Activated CD4-positive, alpha-beta T cell treated with anti-CD3 and anti-CD28 coated beads for 36 hours (primary cell): ENCODE measurements at places on chromosomes 11 and 22. TPM values are rescaled to one million over a fixed set of nuclear protein-coding genes. Genes with fewer than 3 reads are reported as not detected.

- H3K36me3 ChIP-seq, result no peaks in the 10 kb centered on the region
- no peaks in the 10 kb centered on the region for H3K27me3 ChIP-seq
- no peak overlapping the region for H3K4me3 ChIP-seq
- no peak for DNase-seq
- H3K4me1 ChIP-seq, result peaks cover 24% of the 10 kb centered on the region
These were observed 102.1 kb upstream of the IGLL5 start for GRCh38 chr22:22785316-22786065.

DNA sequence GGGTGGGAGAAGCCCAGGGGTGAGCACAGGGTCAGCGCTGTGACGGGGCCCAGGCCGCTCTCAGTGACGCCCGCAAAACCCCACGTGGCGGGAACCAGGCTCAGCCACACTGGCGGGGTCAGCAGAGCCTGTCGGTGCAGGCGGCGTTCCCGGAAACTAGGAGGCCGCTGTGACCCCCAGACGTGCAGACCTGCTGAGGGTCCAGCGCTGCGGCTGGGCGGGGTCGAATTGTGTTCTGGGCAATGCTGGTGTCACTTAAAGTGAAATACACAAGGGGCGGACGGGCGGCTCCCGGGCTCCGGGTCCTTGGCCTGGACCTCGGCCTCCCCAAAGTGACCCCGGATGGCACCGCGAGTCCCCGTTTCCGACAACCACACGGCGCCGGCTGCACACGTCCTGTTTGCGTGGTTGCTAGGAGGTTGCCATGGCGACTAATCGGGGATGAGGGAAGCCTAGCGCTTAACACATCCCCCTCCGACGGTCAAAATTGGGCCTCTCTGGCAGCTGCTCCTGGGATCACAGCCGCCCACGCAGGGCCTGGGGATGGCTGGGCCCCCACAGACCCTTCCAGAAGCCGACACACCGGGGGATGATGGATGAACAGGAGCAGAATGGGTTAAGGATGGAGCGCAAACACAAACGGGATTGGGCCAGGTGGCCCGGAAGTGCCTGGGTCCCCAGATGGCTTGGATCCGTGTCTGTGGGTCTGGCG lies 81.7 kb upstream of the PRR5 start:
- H3K4me3 ChIP-seq, result no peak overlapping the region
- no peaks in the 10 kb centered on the region for H3K27me3 ChIP-seq
- H3K36me3 ChIP-seq, result no peaks in the 10 kb centered on the region
- DNase-seq, result peak; percentile 89

- peaks cover 11% of the 10 kb centered on the region for H3K27me3 ChIP-seq
- H3K4me1 ChIP-seq, result no peaks in the 10 kb centered on the region
- no peak for DNase-seq
- H3K27ac ChIP-seq, result no peak overlapping the region
- no peaks in the 10 kb centered on the region for H3K36me3 ChIP-seq
- H3K4me3 ChIP-seq, result no peak overlapping the region
These were observed 328.6 kb downstream of the TMEM135 start for GRCh38 chr11:87366346-87366745.

GRCh38 chr22:39535357-39535725 lies 2.8 kb upstream of the RPS19BP1 start:
- no peak for DNase-seq
- peaks cover 23% of the 10 kb centered on the region for H3K4me1 ChIP-seq
- peaks cover 16% of the 10 kb centered on the region for H3K36me3 ChIP-seq
- no peak overlapping the region for H3K27ac ChIP-seq
- H3K4me3 ChIP-seq, result no peak overlapping the region

GRCh38 chr11:77122576-77123212 lies 5.4 kb upstream of the MYO7A start:
- no peak for DNase-seq
- H3K27ac ChIP-seq, result no peak overlapping the region
- no peak overlapping the region for H3K4me3 ChIP-seq

DNA sequence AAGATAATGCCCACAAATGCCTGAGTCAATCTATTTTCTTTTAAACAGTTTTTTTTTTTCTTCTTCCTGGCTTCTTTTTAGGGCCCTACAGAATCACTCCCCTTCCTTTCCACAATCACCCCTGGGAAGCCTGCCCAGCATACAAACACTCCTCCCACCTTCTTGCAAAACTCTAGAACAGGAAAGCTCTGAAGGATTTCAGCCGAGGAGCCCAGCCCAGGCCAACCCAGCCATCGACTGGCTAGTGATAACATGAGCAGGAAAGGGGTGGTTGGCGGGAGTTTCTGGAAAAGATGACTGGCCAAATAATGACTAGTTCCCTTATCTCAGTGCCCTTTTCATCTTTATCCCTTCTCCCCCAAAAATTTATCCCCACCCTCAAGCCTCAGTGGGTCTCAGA lies 68.2 kb downstream of the USP35 start:
- no peak for DNase-seq
- no peak overlapping the region for H3K27ac ChIP-seq
- H3K4me3 ChIP-seq, result no peak overlapping the region

DNA sequence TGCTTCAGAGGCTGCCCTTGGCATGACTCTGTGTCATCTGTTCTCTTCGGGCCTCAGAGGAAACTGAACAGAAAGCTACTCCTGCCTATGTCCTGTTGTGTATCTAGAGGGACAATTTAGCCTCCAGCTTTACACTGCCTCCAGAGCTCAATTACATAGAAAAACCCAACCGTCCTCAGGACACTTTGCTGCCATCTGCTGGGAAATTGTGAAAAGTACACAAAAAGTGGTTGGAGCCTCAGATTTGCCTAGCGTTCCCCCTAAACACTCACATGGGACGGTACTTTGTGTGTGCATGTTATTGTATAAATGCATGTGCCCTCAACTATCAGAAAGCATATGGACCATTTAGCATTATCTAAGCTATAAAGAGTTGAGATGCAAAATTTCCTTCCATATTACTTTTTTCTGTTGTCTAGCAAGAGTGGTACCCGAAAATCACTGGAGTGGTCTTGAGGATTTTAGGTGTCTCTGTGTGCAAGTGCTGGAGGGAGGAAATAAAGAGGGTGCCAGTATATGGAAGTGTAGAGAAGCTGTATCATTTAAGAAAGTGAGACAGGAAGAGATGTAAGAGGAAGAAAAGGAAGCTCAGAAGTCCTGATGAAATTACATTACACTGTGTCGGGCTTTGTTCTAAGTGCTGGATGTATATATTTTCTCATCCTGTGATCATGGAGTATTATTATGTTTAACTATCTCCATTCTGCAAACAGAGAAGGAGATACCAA lies 8.7 kb upstream of the MS4A4E start:
- no peak overlapping the region for H3K4me3 ChIP-seq
- no peaks in the 10 kb centered on the region for H3K4me1 ChIP-seq
- peaks cover 35% of the 10 kb centered on the region for H3K27me3 ChIP-seq
- DNase-seq, result peak; percentile 52
- peaks cover 4% of the 10 kb centered on the region for H3K36me3 ChIP-seq

DNA sequence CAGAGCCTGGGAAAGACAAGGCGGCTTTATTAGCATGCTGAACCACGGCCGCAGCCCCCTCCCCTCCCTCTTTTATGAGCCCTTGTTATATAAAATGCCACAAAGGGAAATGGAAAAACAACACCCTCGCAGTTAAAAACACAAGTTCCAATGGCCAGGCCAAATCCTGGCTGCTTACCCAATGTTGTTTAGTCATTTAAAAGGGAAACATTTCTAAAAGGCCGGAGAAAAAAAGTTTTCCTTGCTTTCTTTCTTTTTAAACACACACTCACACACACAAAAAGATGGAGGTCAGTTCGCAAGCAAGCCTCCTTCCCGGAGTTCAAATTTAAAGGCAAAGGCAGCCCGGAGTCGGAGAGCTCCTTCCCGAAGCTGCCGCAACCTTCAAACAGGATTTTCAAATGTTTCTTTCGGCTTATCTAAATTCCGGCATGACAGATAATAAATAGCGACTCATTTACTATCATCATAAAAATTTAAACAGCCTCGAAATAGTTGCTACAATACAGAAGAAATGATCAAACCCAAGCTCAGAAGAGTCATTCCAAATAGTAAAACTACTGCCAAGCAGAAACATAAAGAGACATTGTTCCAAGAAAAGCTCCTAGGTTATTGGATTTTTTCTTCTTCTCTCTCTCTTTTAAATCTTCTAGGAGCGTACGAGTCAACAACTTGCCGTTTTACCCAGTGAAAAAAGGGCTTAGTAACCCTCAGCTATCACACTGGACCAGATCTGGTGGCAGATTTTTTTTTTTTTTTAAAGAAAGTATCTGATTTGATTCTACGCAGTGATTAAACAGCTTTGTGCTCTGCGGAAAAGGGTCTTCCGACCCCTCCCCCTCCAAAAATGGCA lies 3.5 kb downstream of the PHF21B start:
- no peak overlapping the region for H3K4me3 ChIP-seq
- H3K36me3 ChIP-seq, result no peaks in the 10 kb centered on the region
- H3K4me1 ChIP-seq, result peaks cover 15% of the 10 kb centered on the region
- DNase-seq, result no peak
- H3K27ac ChIP-seq, result no peak overlapping the region
- H3K27me3 ChIP-seq, result peaks cover 50% of the 10 kb centered on the region

DNA sequence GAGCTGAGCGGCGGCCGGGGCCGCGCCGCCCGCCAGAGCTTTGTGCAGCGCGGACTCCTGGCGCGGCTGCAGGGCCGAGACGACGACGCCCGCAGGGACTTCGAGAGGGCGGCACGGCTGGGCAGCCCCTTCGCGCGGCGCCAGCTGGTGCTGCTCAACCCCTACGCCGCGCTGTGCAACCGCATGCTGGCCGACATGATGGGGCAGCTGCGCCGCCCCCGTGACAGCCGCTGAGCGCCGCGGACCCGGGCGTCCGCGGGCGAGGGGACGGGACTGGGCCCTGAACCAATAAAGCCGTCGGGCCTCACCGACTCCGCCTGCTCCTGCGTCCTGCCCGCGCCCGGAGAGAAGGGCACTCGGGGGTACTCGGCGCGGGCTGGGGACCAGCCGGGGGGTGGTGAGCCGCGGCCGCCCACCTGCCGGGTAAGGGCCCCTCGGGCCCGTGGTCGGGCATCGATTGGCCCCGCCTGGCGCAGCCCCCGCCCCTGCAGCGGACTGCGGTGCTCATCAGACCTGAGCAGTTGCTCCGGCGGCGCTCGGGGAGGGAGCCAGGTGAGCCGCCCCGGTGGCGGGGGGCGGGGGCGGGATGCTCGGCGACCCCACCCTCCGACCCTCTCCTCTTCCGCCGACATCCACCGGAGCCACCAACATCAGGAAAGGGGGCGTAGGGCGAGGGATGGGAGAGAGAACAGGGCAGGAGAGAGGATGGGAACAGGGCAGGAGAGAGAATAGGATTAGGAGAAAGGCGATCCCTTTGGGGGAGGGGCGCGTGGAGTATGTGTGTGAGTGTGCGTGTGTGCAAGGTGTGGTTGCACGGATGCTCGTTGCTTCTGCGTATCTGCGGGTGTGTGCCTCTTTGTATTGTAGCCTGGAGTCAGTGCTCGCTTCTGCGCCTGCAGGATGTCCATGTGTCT lies at the start of gene TMEM25:
TSS of gene TMEM25 (plus strand) at position 510 of the 914 bp plus-strand sequence. CDS start 610 bp downstream, outside the sequence.
- H3K27ac ChIP-seq, result peak within 1 kb of the TSS; percentile 75
- peaks cover 27% of the 10 kb centered on the region for H3K4me1 ChIP-seq
- H3K4me3 ChIP-seq, result peak within 1 kb of the TSS; percentile 82
- H3K27me3 ChIP-seq, result no peaks in the 10 kb centered on the region

GRCh38 chr22:32509045-32509444 lies 34.4 kb downstream of the FBXO7 start:
- H3K27me3 ChIP-seq, result no peaks in the 10 kb centered on the region
- H3K27ac ChIP-seq, result no peak overlapping the region
- no peaks in the 10 kb centered on the region for H3K4me1 ChIP-seq
- no peak overlapping the region for H3K4me3 ChIP-seq

NAGA gene
- 20.0 TPM for total RNA-seq

MUC6 gene
- total RNA-seq, result not detected

TIGD3 gene
- 1.1 TPM for total RNA-seq

PGA4 gene
- not detected for total RNA-seq

HTR3B gene
- total RNA-seq, result not detected

APBB1 gene
- 43.2 TPM for total RNA-seq

P2RX6 gene
- 0.18 TPM for total RNA-seq

TALDO1 gene
- total RNA-seq, result 246 TPM
